ENCODE measurements at places on chromosomes 7 and 10. TPM values are rescaled to one million over a fixed set of nuclear protein-coding genes. Genes with fewer than 3 reads are reported as not detected.

CCDC6 gene
- total RNA-seq: 16.2 TPM

GRCh38 chr7:111958431-111958830, 247.8 kb downstream of the DOCK4 start:
- DNase-seq: no peak

DNA sequence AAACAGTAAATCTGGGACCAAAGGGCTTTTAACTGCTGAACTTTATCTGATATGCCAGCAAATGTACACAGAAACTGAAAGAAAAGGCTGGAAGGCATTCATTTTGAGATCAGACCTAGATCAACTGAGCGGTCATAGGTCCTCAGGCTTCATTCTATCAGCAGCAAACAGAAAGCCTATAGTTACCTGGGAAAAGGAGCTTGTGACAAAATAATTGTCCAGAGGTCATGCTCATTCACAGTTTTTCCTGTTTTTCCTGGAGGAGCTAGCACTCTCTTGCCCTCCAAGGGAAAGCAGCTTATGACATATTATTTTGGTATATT, 320.2 kb downstream of the AHR start:
- no peak for DNase-seq

DNA sequence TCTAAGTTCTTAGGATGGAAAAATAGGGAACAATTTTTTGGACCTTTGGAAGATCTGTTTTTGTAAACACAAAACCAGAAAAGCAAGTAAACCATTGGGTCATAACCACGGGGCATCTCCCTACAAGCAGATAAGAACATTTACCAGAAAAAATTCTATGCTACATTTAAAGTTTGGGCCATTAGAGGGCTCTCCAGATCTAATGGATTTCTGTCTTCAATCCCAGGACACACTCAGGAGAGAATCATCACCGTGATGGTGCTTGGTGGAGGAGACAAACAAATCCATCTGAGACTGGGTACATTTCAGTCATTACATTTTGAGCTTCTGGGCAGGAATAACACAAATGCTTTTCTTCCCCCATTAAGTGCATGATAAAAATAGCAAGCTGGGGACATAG, 178.4 kb upstream of the TARP start:
- no peak for DNase-seq

DNA sequence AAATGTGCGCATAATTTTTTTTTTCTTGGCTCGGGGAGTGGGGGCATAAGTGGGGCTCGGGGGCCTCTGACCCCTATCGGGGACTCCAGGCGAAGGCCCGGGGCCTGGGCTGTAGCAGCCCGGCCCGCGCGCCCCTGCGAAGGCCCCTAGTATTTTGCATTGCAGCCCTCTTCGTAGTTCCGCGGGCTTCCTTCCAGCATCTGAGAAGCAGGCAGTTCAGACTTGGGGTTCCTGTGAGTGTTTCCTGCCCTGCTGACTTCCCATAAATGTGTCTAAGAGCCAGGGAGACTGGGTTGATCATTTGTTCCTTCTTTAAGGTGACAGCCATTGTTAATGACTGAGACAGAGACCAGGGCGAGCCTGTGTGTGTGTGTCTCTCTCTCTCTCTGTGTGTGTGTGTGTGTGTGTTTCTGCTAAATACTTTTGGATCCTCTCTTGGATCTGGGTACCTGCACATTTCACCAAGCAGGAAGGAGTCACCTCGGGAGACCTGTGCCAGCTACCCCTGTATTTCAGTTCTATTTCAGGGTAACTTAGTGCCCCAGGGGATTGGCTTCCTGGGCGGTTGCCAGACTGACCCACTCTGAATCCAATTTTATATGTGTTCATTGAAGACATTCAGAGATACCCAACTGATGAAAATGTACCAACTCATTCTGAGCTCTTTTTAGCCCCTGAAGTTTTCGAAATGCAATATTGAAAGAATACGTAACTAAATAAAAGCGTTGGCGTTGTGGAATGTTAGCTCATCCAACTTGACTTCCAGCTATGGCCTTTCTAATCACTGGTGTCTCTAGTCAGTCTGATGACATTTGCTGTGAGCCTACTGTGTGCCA, 805 bp downstream of the MSRB2 start:
- no peak for DNase-seq

- DNase-seq: no peak
Measured at GRCh38 chr7:3174515-3175284, 126.4 kb upstream of the SDK1 start.

DNA sequence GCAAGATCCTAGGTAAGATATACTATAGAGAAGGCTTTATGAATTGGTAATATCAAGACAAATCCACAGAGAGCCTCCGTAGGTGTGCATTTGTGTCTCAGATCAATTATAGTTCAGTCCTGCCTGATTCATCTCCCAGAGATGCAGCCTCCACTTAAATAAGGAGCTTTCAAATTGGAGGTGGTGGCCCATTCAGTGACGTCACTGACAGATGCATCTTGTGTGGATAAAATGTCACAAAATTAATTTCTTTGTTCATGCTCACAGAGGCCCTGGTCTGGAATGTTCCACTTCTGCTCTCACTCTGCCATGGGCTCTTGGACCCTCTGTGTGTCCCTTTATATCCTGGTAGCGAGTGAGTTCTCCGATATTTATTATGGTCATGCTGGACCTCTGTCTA, 157.1 kb upstream of the PRSS58 start:
- no peak for DNase-seq
